ENCODE measurements at places on chromosomes 2 and 18. TPM values are rescaled to one million over a fixed set of nuclear protein-coding genes. Genes with fewer than 3 reads are reported as not detected.

GRCh38 chr2:127508631-127509034 is 17.7 kb downstream of the IWS1 start:
- DNase-seq, result peak; percentile 86

DNA sequence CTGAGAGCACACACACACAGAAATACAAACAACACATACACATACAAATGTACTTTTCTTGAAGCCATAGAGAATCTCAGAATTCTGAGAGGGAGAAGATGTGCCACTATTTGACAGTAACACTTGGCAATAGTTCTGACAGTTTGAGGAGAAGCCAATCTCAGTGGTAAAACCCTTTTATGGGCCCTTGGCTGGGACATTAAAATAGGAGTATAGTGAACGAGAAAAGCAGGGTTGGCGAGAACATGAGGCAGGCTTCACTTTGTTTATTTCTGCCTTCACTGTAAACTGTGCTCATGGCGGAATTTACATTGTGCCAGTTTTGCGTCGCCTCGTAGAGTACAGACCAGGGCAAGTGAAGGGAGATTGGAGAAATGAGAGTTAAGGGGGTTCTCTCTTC is 449.4 kb upstream of the POU3F3 start:
- DNase-seq, result no peak

CHRND gene
- not detected for polyA plus RNA-seq

DNA sequence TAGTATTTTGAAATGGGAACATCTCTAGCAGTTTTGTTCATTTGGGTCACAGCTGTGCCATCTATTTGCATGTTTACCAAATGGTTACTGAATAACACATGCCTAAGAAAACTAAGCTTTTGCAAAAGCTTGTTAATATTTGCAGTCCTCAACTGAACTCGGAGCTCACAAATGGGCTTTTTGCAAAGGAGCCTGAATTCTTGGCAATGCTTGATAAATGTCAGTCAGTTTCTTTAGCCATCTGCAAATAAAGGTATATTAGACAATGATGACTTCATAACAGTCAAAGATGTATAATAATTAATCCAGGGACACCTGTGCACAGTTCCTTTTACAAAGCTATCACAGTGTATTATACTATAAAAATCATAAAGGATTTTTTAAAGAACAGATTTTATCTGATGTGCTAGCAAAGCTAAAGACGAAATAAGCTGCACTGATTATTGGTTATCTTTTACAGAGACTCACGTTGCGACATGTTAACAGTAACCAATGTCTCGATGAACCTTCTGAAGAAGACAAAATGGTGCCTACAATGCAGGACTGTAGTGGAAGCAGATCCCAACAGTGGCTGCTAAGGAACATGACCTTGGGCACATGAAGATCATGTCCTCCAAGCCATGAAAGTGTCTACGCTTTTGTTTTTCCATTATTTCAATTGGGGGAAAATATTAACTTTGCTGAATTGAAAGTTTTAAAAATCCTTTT is 248.4 kb upstream of the KCNJ3 start:
- DNase-seq, result no peak

- no peak for DNase-seq
These were observed 37.6 kb downstream of the CDH7 start for GRCh38 chr18:65788373-65788772.

DNA sequence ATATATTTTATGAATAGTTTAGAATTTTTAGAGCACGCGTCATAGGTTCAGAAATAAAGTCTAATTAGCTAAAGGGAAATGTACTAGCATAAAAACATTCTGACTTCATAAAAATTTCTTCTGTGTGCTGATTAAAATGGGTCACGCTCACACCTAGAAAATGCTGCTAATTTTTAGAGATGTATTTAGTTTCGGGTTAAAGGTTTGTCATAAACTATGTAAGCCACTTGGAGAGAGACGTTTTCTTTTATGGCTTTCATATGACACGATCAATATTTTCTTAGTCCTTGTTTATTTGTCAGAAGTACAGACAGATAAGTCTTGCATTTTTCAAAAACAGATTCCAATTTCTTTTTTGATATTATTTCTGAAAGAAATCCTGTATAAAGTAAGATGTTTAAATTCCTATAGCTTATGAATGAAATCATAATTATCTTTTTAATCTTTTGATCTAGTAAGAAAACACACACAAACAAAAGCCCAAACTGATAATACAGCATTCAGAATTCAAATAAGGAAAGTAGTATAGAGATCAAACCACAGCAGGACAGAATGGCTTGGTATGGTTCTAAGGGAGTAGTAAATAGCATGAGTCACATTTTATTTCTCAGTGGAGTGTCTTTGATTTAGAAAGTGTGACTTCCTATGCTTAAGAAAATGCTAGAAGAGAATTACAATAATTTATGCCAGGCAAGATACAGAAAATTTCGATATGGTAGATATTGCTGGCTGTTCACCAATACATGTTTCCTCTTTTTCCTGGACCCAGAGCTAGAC is 236.6 kb downstream of the GPD2 start:
- no peak for DNase-seq

DNA sequence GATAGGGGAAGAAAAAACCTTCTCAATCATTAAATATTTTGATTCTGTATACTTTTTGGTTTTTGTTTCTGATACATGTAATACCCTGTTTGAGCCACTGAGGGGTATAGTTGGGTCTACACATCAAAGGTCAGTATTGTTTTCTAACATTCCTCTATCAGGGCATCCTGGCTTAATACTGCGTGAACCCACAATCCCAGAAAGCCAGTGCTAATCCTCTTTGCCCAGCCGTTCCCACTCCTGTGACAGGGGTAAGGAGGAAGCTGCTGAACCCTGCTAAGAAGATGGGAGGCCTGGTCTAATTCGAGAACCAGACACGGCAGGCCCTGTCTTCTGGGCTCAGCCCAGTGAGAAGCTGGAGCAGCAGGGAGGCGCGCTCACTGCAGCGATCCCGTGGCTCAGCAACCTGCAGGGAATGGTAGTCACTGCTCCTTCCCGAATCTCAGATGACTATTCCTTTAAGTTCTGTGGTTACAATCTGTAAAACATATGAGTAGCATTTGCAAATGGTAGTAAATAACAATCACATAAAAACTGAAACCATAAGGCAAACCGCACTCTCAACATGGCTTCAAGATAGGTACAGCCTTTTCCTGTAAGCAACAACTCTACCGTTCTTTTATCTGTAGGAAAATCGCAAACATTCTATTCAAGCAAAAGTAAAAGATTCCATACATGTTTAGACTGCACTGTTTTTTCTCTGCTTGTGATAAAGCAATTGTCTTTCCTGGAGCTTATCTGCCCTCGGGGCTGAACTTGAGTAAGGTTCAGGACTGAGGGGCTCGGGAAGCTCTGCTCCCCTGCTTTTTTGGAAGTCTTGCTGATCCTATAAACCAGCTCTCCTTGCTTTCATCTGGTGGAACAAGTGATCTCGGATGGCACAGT is 87.0 kb downstream of the EPB41L3 start:
- DNase-seq, result peak; percentile 30

GRCh38 chr2:208254118-208254870 is 577 bp downstream of the IDH1 start:
- peak; percentile 91 for DNase-seq

DNA sequence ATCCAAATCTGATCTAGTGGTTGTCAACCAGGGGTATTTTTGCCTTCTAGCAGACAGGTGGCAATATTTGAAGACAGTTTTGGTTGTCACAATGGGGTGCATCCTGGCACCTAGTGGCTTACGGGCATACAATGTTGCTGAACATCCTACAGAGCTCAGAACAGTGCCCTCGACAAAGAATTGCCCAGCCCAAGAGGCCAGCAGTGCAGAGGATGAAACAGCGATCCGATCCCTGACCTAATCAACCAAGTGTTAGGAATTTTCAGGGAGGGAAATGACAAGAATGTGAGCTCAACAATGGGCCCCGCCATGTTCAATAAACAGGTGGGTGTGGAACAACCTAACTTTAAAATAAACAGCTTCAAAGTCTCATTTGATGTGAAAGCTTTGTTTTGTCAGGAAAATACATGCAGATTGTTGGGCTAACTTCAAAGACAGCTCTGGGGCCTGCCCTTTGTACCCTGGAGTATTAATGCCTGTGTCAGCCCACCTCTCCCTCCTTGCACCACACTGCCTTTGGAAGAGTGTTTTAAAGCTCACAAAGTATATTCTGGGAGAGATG is 22.5 kb upstream of the SCYGR5 start:
- DNase-seq, result no peak

DNA sequence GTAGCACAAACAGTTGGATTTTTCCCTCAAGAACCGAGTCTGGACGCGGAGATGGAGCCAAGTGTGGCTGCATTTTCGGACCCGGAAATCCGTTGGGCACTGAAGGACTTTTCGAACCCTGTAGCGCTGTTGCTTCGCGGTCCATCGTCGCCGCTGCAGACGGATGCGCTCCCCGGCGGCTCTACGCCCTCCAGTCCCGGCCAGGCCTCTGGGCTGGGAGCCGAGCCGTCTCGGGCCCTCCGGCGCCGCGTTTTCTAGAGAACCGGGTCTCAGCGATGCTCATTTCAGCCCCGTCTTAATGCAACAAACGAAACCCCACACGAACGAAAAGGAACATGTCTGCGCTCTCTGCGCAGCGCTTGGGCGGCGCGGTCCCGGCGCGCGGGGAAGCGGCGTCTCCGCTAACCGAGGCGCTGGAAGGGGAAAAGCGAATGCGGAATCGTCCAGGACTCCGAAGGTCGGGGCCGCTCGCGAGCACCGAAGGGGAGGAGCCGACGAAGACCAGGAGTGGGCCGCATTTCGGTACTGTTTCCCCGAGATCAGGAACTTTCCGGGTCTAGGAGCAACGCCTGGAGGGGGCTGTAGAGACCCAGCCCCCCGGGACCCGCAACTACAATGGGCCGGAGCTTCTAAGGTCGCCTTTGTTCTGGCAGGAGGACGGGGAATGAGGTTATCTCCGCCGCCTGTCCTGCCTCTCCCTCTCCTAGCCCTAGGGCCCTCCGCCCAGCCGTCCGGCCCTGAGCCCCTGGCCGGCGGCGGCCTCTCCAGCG is 3.2 kb downstream of the EMX1 start:
- DNase-seq, result no peak

AP1S3 gene
- 0.11 TPM for polyA plus RNA-seq

DNA sequence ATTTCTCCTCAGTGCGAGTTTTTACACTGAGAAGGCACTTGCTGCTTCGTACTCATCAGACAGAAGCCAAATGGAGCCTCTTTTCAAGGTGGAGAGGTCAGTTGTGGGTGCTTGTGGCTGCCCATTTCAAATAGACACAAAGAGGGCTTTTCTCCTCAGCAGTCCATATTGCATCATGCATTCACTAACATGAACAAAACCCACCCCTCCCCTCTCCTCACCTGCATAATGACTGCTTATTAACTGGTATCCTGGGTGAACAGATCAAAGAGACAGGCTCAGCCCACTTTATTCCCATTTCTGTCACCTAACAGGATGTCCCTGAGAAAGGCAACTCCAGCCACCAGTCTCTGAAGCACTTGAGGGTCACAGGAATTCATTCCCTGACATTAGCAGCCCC is 28.9 kb downstream of the KLF7 start:
- DNase-seq, result no peak

Data from heart left ventricle (tissue), 16 donors.